Effector CD8-positive, alpha-beta T cell (primary cell): ENCODE measurements at places on chromosomes 3 and 15.

DNA sequence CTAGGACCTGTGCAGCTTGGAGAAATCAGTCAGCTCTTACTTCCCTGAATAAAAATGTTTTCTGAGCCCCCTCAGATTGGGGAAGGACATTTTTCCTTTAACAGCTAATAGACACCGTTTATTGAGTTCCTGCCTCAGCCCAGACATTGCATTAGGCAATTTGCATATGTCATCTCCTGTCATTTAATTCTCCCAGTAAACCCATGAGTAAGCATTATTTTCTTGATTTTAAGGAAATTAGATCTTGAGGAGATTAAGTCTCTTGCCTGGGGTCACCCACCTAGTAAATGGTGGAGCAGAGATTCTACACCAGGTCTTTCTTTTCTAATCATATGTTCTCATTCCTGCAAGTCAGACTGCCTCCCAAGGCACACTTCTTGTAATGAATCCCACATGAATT is 78.5 kb upstream of the SCN5A start:
- no peak for DNase-seq

GRCh38 chr3:124363476-124363875 is 366.8 kb upstream of the UMPS start:
- DNase-seq: no peak

- DNase-seq: no peak
Measured at GRCh38 chr15:100249096-100249815, 92.5 kb downstream of the ADAMTS17 start.

DNA sequence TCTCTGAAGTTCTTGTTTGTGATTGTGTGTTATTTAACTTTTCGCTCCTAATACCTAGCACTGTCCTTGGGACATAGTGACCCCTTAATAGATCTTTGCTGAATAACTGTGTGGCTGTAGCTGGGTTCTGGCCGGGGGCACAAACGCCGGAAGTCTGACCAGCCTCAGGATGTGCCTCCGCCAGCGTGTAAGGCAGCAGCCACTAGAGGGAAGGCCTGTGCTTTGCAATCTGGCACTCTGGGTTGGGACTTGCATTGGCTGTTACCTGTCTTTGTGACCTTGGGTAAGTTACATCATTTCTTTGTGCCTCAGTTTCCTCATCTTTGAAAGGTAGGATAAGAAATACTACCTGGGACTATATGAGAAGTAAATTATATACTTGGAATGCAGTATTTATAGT is 158.7 kb downstream of the GHSR start:
- no peak for DNase-seq

DNA sequence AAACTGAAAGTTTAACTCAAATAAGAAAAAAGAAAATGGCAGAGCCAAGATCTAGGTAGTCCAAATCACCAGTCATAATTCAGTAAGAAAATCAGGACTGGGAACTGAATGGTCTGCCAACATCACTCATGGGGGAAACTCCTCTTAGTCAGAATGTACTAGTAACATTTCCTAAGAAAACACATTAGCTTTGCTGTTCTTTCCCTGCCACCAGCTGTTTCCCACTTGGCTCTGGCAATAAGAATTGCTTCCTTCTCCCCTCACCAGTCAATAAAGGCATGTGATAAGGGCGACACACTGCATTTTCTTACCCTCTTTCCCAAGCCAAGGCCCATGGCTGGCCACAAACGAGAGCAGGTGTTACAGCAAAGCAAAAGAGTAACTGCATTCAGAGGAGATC is 46.1 kb downstream of the PIK3R4 start:
- DNase-seq: no peak

GRCh38 chr15:65981837-65982626 is 112.7 kb downstream of the RAB11A start:
- DNase-seq: peak; percentile 52

DNA sequence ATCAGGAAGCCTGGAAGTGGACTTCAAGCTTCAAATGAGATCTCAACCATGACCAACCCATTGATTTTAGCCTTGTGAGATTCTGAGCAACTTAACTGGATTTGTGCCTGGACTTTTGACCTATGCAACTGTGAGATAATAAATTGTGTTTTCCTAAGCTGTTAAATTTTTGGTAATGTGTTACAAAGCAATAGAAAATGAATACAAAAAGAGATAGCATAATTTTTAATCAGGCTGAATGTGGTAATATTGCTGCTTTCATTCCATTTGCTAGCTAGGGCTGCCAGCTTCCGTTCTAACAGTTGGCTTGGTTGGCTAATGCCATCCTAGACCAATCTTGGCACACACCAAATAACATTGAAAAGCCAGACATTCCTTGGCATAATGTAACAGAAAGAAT is 12.2 kb downstream of the PROS1 start:
- DNase-seq: no peak

GRCh38 chr3:191358929-191359328 is 28.6 kb upstream of the UTS2B start:
- no peak for DNase-seq

GRCh38 chr3:96814651-96815567 is 515 bp downstream of the EPHA6 start:
- DNase-seq: no peak

- no peak for DNase-seq
Measured at GRCh38 chr3:10519236-10519635, 13.8 kb upstream of the ATP2B2 start.

DNA sequence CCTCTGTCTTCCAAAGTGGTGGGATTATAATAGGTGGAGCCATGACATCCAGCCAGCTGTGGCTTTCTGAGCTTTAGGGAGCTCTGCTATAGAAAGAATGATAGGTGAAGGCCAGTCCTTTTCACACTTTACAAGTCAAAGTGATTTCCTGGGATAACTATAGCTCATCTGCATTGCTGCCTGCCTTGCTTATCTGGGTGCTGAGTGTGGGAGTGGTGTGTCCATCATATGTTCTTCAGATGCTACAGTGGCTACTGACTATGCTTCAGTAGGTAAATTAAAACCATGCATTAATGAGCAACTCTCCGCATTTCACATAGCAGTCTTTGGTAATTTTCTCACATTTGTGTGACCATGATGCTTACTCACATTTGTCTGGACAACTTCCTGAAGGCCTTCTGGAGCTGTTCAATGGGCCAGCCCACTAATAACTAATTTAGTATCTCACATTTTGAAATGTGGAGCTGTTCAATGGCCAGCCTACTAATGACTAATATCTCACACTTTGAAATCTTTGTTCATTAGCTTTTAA is 23.4 kb downstream of the RHOA start:
- no peak for DNase-seq

GRCh38 chr3:152438181-152438580 is 169.5 kb downstream of the MBNL1 start:
- no peak for DNase-seq

- no peak for DNase-seq
Measured at GRCh38 chr3:146921693-146922092, 316.5 kb upstream of the PLSCR5 start.

GRCh38 chr3:29345516-29346300 is 64.8 kb downstream of the RBMS3 start:
- DNase-seq: no peak

DNA sequence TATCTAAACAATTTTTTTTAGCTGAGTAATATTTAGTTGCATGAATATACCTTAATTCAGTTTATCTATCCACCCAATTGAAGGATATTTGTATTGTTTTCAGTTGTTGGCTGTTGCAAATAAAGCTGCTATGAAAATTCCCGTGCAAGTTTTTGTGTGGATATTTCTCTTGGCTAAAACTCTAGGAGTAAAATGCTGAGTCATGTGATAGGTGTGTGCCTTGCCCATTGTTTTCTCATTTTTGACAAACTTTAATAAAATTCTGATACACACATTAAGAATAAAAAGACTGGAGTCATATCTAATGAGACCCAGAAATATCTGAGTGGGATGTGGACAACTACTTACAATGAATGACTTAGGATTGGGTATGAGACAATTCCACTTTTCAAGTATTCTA is 78.6 kb downstream of the MDFIC2 start:
- no peak for DNase-seq

DNA sequence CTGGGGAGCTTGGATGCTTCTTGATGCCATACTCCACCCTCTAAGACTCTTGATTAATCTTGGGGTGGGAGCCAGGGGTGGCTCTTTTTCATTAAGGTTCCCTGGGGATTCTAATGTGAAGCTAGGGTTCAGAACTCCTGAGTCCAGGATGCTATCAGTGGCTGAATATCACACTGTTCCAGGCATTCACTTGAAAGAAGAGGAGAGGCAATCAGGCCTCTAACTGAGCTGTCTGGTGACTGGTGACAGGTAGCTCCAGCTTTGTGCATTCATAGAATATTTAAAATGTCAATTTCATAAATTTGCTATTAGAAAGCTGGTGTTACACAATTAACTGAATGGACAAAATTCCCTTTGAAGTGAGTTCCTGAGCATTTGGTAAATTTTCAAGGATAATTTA is 139.0 kb downstream of the CHDH start:
- no peak for DNase-seq

DNA sequence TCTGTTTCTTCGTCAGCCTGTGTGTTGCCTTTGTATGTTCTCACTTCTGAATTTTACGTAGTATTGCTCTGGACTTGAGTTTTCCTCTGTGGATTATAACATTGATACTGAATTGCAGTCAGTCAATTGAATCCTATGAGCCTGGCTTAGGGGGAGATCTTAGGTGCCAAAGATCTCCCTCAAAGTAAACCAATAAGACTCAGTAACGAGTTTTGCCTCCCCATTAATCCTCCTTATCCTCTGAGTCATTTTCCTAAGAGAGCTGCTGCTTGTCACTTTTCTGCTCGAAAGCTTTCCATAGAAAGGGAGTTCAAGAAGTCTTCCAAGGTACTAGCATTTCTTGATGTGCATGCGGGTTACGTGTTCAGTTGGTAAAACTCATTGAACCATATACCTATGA is 126.4 kb downstream of the CHDH start:
- DNase-seq: no peak

GRCh38 chr15:26453914-26454313 is 319.0 kb downstream of the GABRB3 start:
- no peak for DNase-seq

DNA sequence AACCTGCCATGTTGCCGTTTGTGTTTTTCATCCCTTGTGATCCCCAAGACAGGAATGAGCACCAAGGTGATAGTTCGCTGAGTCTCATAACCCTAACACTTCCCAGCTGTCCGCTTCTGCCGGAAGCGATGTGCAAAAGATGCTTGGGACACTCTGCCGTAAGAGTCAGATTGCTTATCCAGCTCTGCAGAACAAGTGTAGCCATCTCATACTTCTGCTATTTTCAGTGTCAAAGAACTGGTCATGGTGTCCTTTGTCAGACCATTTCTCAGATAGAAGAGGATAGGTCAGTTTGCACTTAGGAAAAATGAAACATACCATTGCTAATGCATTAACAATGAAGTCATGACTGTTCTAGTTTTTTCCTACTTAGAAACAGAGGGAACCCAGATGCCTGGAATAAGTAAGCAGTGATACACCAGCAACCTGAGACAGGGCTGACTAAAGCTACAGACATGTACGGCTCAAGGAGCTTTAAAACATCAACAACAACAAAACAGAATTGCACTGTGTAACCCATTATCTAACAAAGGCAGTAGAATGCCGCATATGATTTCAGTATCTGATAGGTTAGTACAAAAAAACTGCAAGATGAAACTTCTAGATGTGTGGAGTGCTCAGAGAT is 134.0 kb upstream of the IL12A start:
- no peak for DNase-seq

DNA sequence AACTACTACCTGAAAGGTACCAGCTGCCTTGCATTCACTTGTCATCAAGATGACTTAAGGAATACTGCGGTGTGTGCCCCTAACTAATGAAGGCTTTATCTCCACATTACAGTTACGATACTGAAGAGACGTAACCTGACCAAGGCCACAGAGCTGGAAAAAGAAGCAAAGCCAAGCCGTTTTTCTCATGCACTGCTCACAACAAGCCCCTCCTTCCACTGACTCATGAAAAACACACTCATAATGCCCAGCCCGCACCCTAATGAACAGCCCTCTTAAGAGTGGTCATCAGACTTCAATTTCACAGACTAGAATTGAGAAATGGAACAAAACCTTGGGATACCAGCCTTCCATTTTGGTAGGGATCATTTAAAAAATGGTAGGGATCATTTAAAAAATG is 11.6 kb downstream of the PSMD6 start:
- DNase-seq: no peak

DNA sequence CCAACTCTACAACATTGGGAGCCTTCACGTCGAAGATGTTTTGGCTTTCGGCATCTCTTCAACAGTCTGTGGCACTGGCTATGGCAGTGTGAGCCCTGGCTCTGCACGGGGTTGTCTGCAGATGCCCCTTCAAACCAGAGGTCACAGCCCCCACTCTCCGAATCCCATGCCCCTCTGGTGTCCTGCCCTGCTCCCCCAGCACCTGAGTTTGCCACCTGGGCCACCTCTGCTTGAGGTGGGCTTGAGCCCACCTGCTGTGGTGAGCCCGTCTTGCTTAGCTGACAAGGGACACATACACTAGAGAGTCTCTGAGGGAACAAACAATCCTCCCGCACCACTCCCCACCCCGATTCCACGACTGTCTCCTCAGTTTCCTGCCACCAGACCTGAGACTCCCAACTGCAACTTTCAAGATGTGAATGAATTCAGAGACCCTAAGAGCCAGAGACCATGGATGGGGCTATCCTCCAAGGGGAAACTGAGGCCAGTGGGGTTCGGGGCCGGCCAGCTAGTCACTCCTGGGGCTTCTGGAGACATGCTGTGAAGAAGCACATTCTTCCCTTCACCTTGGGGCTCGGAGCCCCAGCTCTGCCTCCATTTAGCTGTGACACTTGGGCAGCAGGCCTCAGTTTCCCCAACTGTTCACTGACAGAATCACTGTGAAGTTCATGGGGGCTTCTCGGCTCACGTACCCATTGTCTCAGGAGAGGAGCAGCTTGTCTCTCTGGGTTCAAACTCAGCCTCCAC is 44.6 kb downstream of the TPRA1 start:
- DNase-seq: no peak

- DNase-seq: no peak
Measured at GRCh38 chr3:103992469-103992868, 1374.2 kb upstream of the ALCAM start.
